CD8-positive, alpha-beta memory T cell (primary cell): ENCODE measurements at places on chromosomes 7 and 10. TPM values are rescaled to one million over a fixed set of nuclear protein-coding genes. Genes with fewer than 3 reads are reported as not detected.

The RBM20 gene
- 0.09 TPM for total RNA-seq

The MMP21 gene
- total RNA-seq = 0.11 TPM

The OR2A5 gene
- not detected for total RNA-seq

The CAMK1D gene
- total RNA-seq = 10.0 TPM

The MRPL32 gene
- total RNA-seq = 79.5 TPM

The CACNB2 gene
- not detected for total RNA-seq

The FOXP2 gene
- not detected for total RNA-seq

The LEP gene
- total RNA-seq = not detected

The PON1 gene
- not detected for total RNA-seq

The PROSER2 gene
- 1.5 TPM for total RNA-seq

The CAMK2B gene
- total RNA-seq = 0.90 TPM

The NKX1-2 gene
- total RNA-seq = not detected

The C10orf71 gene
- not detected for total RNA-seq

The CYP26A1 gene
- total RNA-seq = not detected

The CDK1 gene
- 68.8 TPM for total RNA-seq

The PNLIPRP3 gene
- total RNA-seq = not detected

The ZC3HAV1L gene
- total RNA-seq = 13.6 TPM

The FGL2 gene
- total RNA-seq = 3.1 TPM

The CRCP gene
- total RNA-seq = 34.1 TPM

The ZNF92 gene
- 13.4 TPM for total RNA-seq

DNA sequence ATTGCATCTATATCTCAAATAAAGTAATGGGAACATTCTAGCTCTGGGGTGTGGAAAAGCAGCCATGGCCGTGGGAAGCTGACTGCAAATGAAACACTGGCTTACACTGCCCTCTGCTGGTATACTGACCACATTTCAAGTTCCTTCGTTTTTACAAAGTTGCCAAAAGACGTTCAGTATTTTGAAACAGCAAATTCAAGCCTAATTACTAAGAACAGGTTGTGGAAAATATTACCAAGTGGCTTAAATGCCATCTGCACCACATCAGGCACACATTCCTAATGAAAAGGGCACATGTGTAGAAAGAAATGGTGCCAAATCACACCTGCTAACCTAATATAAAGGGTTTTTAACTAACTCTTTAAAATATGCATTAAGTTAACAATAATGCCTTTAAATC, 83.9 kb downstream of the JAZF1 start:
- peak; percentile 36 for DNase-seq

GRCh38 chr7:92631067-92631849, 41.1 kb upstream of the FAM133B start:
- no peak for DNase-seq

GRCh38 chr10:87872828-87873227, 9.4 kb downstream of the PTEN start:
- DNase-seq = no peak

GRCh38 chr7:42227021-42227420, 10.0 kb downstream of the GLI3 start:
- DNase-seq = no peak

- DNase-seq = no peak
Observed at GRCh38 chr10:101464599-101464998, 110.6 kb downstream of the BTRC start.

- DNase-seq = no peak
Observed at GRCh38 chr10:127012769-127013152, 107.5 kb downstream of the DOCK1 start.

GRCh38 chr7:153381275-153382040, 621.9 kb downstream of the ACTR3B start:
- DNase-seq = no peak

GRCh38 chr10:115802911-115803310, 470.1 kb downstream of the GFRA1 start:
- no peak for DNase-seq

DNA sequence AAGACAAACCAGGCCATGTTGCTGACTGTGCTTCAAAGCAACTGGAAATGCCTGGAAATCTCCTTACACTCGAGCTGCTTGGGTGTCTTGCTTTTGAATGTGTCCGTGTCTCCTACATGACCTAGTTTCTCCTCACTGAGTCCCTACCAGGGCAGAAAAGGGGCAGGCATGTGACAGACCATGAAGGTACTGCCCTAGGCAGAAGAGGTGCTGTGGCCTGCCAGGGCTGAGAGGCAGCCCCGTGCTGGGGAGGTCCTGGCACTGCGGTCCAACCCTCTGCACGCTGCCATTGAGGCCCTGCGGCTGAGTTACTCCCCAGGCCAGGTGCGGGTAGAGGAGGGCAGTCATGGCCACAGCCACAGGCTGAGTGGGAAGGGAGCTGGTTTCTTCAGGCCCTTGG, 159.3 kb downstream of the LYZL1 start:
- DNase-seq = no peak

- DNase-seq = no peak
Observed at GRCh38 chr7:134940729-134941128, 45.6 kb upstream of the AGBL3 start.

- DNase-seq = no peak
Observed at GRCh38 chr7:136061433-136061832, 84.3 kb upstream of the MTPN start.

DNA sequence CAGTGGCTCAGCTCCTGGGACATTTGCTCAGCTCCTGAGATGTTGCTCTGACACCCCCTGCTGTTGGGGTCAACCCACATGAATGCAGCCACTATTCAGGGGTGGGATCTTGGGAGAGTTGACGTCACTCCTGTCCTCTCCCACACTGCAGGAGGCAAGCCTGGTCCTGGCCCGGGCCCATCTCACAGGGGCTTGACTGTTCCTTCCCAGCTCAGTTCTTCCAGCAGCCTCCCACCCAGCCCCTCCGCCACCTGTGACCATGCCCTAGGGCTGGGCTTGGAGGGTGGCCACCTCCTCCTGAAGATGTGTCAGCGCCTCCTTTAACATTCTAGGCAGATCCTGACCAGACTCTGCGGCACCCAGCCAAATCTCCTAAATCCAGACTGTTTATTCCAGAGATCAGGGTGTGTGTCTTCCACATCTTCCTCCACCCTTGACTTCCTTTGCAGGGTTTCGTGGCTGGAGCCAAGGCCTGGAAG, 19.1 kb upstream of the OPALIN start:
- no peak for DNase-seq

DNA sequence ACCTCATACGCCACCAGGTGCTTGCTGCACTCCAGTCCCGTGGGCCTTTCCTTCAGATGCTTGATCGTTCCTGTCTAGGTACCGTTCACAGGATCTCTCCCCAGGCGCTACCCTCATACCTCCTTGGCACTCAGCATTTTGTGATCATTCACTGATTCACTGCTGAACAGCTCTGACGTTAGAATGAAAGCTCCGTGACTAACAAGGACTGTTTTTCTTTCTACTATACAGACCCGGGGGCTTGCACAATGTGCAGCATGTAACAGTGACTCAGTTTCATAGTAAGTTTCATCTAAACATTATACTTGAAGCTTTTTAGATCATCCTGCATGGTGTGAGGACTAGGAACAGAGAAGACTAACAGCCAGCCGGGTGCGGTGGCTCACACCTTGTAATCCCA, 20.6 kb downstream of the KIN start:
- DNase-seq = no peak

DNA sequence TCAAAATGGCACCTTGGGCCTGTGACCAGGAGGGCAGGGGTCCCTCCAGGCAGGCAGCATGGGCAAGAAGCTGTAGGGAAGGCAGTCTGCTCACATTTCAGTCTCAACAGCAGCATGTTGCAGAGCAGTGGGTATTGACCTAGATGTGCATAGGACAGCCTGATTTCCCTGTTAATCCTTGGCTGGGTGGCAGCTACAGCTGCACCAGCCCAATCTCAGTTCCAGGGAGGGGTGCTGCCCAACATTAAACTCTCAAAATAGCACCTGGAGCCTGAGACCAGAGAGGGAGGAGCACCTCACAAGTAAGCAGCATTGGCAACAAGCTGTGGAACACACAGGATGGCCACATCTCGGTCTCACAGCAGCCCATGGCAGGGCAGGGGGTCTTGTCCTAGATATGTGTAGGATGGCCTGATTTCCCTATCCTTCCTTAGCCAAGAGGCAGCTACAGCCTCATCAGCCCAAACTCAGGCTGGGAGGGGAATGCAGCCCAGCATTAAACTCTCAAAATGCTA, 10.3 kb downstream of the TMEM140 start:
- DNase-seq = no peak

DNA sequence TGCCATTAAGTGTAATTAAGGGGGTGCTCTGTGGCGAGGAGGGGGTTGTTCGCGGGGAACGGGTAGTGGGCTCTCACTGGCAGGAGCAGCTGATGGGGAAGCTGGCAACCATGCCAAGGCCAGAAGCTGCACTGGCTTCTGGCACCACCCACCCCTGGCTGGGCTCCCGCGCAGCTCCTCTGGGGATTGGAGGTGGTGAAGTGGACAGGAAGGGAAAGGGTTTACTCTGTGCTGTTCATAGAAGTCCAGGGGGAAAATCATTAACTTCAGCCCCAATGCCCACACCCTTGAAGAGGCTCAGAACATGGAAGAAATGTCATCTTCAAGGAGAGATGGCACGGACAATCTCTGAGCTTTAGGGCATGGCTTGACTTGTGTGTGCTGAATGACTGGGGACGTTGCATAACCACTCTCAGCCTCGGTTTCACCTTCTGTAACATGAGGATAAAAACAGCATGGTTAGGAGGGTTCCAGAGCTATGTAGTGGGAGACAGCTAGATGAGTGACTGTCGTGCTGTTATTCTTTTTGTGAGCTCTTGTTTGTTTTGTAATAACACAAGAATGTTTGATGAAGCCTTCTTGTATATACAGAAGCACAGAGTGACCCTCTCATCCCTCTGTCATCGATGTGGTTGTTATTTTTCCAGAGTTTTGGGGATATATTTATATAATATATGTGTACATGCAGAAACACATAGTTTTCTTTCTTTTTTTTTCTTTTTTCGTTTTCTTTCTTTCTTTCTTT, 29.9 kb downstream of the KAZALD1 start:
- DNase-seq = no peak

GRCh38 chr10:89845541-89846280, 144.3 kb downstream of the KIF20B start:
- no peak for DNase-seq

DNA sequence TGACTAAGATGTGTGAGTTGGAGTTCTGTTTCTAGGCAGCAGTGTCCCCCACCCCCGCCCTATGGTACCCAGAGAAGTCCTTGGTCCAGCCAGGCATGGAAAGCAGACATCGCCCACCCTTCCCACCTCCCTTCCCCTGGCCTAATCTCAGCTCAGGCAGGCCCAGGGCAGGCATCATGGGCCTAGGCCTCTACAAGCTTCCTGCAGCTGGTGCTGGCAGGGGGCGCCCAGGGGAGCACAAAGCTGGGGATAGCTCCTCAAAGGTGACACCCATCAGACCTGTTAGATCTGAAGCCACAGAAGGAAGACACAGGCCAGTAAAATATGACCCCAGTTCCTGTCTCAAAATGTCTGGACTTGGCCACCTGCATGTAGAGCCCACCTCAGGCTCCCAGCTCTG, 18.9 kb upstream of the UNC5B start:
- no peak for DNase-seq

GRCh38 chr7:94643771-94644545, 12.0 kb downstream of the SGCE start:
- DNase-seq = no peak

DNA sequence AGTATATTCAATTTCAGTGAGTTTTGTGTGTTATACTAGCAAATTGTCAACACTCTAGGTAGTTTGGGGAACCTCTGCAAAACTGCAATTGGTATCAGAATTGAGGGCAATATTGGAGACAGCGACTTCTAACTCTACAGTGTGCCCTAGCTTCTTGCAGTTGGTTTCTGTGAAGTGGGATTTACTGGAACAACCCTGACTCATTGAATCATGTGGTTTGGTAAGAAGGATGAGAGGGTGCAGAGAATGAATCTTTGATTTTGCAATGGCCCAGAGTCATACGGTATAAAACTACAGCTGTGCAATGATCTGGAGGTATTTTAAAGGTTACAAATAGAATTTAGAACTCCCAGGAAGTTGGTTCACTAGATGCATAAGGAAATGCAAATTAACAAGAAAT, 129.1 kb upstream of the PPP1R3A start:
- no peak for DNase-seq

GRCh38 chr7:78129865-78130264, 331.3 kb downstream of the PHTF2 start:
- no peak for DNase-seq

DNA sequence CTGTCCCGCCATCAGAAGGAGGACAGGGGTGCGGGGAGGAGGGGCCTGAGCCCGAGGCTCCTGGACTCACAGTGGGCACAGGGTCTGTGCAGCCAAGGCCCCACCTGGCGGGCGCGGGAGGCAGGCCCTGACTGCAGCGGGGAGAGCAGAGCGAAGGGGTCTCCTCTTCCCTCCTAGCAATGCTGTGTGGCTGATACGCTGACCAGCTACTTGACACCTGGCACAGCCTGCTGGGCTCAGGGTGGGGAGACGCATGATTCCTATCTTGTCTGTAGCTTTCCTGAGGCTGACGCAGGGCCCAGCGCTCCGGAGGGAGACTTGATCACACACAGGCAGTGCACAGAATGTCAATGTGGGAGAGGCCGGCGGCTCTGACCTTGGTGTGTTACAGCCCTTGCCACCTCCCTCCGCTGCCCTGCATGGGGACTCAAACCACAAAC, 174.9 kb downstream of the ELFN1 start:
- DNase-seq = peak; percentile 0

- no peak for DNase-seq
Observed at GRCh38 chr7:41256186-41256945, 446.5 kb downstream of the INHBA start.

- DNase-seq = no peak
Observed at GRCh38 chr7:31419505-31420055, 79.1 kb upstream of the NEUROD6 start.

GRCh38 chr10:35723059-35723458, 81.0 kb upstream of the FZD8 start:
- DNase-seq = no peak

DNA sequence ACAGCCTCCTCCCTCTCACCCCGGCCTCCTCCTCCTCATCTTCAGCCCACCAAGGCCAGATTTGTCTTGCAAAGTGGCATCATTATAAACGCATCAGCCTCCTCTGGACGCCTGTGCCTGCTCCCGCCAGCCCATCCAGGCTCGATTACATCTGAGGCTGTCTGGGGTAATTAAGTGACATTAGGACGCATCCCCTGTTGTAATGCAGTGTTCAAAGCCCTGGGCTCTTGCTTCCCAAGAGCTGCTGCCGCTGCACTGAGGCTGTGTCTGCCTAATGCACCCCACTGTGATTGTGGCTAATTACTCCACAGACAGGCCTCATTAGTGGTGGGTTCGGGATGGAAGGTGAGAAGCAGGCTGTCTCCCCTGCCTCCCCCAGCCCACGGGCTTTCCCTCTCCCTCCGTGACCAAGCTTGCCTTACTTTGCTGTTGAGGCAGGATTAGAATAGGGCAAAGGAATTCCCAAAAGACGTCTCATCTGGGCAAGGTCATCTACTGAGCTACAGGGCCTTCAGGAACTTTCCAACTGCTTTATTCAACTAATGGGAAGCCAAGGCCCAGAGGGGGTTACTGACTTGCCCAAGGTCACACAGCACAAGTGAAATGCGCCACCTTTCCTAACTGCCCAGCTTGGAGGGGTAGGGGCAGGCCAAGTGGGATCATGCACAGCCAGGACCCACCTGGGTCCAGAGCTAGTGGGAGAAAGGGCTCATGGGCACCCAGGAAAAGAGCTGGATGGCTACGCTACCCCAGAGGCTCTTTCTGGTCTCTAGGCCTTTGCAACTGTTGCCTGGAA, 66.2 kb upstream of the PCBD1 start:
- no peak for DNase-seq

- no peak for DNase-seq
Observed at GRCh38 chr7:149254181-149254858, 7.7 kb upstream of the ZNF783 start.
